ENCODE measurements at places on chromosomes 3 and 15.

DNA sequence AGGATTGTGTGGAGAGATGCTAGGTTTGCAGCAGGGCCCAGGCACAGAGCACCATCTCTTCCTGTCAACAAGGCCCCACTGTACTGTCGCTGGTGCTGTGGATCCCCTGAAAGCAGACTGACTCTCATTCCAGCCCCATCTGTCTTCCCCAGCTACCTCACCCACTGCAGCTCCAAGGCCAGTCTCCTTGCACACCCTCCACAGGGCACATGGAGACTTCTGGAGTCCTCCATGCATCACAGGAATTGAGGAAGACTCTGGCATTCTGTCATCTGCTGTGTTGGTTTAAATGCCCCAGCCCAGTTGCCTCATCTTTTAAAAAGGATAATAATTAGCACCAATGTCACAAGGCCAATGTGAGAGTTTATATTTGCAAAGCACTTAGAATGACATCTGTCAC lies 301.2 kb downstream of the RPLP1 start:
- DNase-seq, result no peak

DNA sequence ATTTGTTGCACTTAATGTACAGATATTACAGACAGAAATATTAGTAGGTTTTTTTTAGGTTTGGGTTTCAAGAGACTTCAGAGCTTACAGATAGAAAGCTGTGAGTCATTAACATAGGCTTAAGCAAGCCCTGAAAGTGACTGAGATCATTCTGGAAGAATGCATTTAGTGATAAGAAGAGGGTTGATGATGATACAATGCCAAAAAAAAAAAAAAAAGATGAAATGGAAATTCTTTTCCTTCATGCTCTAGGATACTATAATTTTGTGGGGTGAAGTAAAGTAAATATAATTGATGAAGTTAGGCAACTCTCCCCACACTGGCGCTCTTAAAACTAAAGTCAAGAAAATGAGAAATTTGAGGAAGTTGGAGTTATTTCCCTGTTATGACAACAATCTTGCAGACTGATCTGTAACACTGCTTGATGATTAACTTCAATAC lies 169.4 kb upstream of the ZNF385D start:
- DNase-seq, result peak; percentile 40

- no peak for DNase-seq
These were observed 21.7 kb downstream of the LRRK1 start for GRCh38 chr15:100940767-100941379.

DNA sequence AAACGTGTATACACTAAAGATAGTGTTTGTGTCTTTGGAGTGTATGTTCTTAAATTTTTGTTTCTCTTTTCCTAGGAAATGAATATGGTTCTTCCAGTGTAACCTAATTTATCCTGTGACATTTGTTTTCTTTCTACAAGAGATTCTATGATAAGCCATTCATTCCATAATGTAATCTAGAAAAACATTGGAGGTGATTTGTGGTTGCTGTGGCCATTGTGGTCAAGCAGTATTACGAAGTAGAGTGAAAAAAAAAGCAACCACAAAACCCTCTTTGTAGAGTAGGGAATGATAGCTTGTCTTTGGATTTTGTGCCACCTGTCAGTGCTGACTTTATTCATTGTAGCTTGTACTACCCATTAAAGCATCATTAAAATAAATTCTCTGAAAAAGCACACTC lies 1209.6 kb downstream of the ZPLD1 start:
- no peak for DNase-seq

DNA sequence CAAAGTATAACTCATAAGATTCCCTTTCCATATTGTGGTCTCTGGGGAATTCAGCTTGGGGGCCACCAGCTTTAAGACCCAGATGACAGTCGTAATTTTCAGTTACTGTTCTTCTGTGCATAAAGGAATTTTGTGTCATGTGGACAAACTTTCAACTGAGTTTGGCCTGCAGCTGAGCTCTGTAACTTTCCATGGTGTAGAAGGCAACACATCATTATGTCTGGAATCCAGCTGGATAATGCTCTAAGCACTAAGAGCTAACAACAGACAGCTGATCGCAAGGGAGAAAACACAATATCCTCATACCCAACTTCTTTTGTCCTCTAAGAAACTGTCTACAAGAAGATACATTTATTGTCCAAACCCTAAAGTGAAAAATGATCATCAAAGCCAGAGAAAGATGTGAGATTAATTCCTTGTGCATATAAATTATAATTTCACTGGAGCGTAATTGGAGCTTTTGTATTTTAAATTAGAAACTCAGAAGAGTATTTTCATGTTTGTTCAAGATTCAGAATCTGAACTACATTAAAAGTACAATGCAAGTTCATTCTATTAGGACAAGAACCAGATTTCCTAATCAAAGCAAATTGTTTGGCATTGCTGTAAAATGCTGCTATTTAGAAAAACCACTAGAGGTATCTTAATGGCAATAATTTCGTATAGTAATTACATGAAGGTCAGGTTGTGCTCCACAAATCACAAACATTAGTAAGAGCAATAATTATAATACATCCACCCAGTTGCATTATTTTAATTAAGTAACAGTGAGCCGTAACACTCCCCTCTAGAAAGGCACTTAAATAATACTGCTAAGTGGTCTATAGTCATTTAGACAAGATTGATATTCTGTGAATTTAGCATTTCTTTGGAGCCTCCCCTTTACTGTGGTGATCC lies 218.8 kb downstream of the ATP8B4 start:
- no peak for DNase-seq

GRCh38 chr3:149160754-149161300 lies 31.4 kb downstream of the HPS3 start:
- DNase-seq, result no peak

DNA sequence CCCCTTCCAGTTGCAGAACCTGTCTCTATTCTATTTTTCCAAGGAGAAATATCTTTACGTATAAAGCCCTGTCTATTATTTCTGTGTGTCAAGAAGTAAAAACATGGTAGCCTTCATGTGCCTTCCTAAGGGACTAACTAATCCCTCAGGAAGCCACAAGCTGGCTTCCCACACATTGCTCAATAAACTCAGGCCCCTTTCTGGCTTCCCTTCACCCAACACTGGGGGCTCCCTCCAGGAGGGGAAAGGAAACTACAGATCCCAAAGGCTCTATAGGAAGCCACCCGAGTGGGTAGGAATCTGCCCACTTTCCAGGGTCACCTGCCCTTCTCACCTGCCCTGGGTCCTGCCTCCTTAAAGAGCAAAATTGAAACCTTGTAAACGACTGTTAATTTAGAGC lies 4.6 kb downstream of the TLE3 start:
- no peak for DNase-seq

GRCh38 chr3:49471856-49472495 lies 1.9 kb downstream of the DAG1 start:
- no peak for DNase-seq

- DNase-seq, result no peak
These were observed 58.8 kb downstream of the SLCO2A1 start for GRCh38 chr3:133970916-133971315.

GRCh38 chr15:63483521-63484371 lies 20.6 kb upstream of the USP3 start:
- no peak for DNase-seq

- DNase-seq, result no peak
These were observed 6.1 kb upstream of the RPP25 start for GRCh38 chr15:74962671-74963070.

- DNase-seq, result no peak
These were observed 102.2 kb downstream of the ERC2 start for GRCh38 chr3:56365905-56366640.

GRCh38 chr15:42184296-42184695 lies 23.8 kb downstream of the VPS39 start:
- no peak for DNase-seq

GRCh38 chr3:130627882-130628281 lies 110.9 kb downstream of the COL6A6 start:
- no peak for DNase-seq

GRCh38 chr15:82937712-82938058 lies 14.8 kb downstream of the HOMER2 start:
- no peak for DNase-seq

- DNase-seq, result no peak
These were observed 1265.0 kb upstream of the ALCAM start for GRCh38 chr3:104101736-104102135.

GRCh38 chr3:30353711-30354467 lies 252.5 kb upstream of the TGFBR2 start:
- DNase-seq, result no peak

GRCh38 chr3:162743091-162743490 lies 1246.5 kb downstream of the OTOL1 start:
- no peak for DNase-seq

- no peak for DNase-seq
These were observed 15.9 kb upstream of the CHST2 start for GRCh38 chr3:143103652-143104051.

DNA sequence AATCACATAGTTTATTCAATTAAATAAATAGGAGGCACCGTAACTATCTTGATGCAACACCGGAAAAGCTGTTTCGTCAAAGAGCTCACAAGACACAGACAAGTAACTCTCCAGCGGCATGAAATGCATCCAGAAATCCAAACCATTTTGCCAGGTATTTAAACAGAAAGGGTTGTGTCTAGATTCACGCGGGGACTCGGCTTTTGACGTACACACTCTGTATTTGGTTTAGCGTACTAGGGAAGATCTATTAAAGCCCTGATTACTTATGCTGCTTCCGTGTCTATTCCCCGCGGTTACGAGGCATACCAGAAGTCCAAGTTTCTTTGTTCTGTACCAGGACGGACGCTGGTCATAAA lies 718 bp downstream of the BNIP2 start:
- DNase-seq, result no peak

- no peak for DNase-seq
These were observed 28.7 kb upstream of the HACD2 start for GRCh38 chr3:123613543-123613942.

GRCh38 chr3:172711454-172711795 lies 558 bp upstream of the NCEH1 start:
- no peak for DNase-seq

DNA sequence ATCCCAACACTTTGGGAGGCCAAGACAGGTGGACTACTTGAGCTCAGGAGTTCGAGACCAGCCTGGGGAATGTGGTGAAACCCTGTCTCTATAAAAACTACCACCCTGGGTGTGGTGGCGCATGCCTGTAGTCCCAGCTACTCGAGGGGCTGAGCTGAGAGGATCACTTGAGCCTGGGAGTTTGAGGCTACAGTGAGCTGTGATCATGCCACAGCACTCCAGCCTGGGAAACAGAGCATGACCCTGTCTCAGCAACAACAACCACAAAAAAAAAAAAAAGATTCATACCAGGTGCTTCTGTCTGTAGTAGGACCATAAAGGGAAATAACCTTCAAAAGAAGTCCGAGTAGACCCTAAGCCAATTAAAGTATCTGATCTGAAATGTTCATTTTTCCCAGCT lies 94.5 kb downstream of the SERPINI1 start:
- no peak for DNase-seq

DNA sequence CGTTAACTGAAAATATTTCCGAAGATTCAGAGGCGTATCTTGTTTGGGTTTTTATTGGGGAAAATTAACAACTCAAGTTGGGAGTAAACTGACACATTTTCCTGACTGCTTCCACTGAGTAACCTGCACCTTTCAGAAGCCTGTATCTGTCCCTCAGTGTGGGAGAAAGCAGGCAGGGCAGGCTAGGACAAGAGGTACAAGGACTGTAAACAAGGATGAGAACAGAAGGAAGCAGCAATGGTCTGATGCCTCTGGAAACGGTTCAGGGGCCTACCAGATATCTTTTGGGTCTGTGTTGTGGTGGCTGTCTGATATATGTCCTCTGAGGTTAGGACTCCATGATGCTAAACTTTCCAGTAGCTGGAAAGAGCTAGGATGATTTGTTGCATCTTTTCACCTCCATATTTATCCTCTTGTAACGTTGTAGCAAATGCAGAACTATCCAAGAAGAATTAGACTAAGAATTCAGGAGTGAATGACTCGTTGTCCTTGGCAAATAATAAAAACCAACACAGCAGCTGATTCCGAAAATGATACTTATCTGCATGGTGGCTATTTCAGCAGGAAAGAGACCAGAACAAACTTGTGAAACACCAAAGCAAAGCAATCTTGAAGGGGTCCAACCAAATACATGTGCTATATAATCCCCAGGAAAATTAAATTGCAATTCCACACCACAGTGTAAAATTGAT lies 195.9 kb upstream of the ICE2 start:
- DNase-seq, result no peak

- no peak for DNase-seq
These were observed 5.9 kb upstream of the DCP1A start for GRCh38 chr3:53353202-53353601.

DNA sequence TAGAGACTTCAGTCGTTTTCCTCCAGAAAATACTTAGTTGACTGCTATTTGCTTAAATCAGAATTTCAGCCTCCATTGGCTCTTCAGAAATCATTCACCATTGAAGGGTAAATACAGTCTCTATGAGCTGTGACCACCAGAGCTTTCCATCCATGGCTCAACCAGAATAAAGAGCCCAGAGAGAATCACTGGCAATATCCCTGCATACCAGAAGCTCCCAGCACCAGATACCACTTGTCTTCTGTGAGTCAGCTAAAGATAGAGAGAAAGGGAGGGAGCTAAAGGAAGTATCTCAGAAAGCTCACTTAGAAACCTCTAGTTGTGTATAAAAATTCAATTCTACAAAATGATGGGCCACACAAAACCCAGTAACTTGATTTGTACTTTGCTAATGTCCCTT lies 115.2 kb upstream of the TMCO5A start:
- no peak for DNase-seq
